ENCODE measurements at places on chromosomes 3 and 15.

DNA sequence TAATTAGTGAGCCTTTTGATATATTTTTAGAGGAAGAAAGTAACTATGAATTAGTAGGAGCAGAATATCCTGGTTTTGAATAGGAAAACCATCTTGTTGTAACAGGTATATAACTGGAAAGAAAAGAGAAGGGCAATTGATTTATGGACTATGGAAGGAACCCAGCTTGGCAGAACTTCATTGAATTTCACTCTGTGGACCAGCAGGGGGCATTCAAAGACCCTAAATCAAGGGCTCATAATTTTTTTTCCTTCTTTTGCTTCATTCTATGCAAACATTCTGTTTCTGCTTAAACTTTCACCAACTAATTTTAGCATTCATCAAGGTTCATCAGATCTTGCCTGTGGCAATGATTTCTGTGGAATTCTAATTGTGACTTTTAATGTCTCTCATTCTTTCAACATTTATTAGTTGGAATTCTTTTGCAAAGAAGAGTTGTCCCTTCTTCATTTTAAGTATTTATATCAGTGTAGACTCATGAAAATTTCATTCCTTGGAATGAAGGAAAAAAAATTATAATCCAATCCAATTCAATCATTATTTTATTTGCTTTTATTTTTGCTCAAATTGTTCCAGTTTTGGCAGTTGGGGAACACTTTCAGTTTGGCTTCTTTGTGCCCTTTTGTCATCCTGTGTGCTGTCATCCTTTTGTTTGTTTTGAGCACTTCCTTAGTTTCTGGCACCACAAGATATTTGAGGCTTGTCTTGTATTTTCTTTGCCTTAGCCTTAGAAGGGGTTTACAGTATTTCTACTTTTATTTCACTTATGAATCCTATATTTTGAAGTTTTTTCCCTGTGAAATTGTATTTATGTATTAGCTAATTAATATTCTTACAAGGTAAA is 30.4 kb downstream of the NXPE3 start:
- no peak for DNase-seq

DNA sequence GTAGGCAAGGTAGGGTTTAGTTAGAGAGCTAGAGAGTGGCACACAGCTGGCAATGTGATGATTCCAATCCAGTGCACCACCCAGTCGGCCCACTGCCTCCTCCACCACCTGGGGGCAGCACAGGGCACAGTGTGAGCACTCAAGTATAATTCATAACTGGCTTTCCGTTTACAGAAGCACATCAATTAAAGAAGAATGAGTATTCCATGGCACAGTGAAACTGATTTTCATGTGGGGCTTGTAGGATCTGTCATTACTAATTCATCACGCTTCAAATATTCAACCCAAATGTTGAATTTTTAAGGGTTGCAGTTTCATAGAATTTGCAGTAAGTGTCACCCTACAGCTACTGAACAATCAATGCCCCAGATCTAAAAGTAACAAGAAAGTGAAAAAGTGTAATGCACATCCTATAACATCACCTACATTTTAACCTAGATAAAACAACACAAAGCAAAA is 149.9 kb downstream of the IGSF11 start:
- peak; percentile 61 for DNase-seq

GRCh38 chr3:141746962-141747361 is 8.9 kb downstream of the RNF7 start:
- DNase-seq, result no peak

DNA sequence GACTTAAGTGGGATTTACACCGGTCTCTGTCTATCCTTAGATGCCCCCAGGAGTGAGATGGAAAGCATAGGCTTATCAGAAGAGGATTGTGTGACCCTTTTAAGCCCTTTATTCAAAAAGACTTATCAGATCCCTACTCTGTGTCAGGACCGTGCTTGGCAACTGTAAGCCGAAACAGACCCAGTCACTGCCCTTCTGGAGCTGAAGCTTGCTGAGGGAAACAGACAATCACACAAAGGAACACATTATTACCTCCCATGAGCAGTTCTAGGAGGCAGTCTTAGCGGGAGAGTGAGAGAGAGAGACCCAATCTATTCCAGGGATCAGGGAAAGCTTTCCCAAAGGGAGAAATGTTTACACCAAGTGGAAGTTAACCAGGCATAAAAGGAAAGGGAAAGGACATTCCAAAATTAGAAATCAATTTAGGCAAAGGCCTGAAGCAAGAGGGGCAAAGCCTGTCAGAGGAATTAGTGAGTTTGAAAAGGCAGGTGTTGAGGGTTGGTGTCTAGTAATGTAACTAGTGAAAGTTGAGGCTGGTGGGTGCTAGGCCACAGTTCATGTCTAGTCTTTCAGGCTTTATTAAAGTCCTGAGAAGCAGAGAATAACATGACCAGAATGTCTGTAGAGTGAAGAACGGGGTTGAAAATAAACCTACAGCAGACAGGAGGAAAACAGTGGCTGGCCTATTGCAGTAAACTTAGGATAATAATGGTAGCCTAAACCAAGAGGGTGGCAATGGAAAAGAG is 86.7 kb downstream of the THBS1 start:
- no peak for DNase-seq

GRCh38 chr3:105844704-105845103 is 24.1 kb downstream of the CBLB start:
- no peak for DNase-seq

DNA sequence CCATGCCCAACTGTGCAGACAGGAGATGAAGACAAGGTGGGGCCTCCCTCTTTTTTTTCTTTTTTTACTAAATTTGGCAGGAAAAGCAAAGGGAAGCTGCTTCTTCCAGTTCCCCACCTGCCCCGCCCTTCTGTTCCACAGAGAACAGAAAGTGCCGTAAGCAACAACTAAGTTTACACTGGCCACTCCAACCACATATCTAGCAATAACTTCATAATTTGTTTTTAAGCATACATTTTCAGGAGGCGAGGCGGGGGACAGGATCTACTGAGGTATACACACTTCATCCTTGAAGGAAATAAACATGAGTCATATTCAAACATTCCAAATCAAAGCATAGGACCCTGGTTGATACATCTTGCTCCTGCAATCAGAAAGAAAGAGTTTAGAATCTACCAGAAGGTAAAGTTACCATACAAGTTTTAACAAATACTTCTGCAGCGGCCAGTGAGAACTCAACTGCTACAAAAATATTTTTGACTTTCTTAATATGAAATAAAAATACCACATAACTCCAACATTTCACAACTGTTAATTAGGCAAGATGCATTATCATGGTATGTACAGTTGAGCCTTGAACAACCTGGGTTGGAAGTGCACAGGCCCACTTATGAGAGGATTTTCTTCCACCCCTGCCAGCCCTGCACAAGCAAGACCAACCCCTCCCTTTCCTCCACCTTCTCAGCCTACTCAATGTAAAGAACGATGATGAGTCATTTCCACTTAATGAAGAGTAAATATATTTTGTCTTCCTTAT is 50.7 kb downstream of the FOXP1 start:
- DNase-seq, result no peak

Measured in activated T-helper 9 cell treated with anti-CD3 and anti-CD28 coated beads, Interleukin-2, amount 50 U/mL, for 16 hours (primary cell).